ENCODE measurements at places on chromosomes 2 and 18.
A peak's percentile ranks its signal among the peaks of the same experiment; 100 is the strongest.

DNA sequence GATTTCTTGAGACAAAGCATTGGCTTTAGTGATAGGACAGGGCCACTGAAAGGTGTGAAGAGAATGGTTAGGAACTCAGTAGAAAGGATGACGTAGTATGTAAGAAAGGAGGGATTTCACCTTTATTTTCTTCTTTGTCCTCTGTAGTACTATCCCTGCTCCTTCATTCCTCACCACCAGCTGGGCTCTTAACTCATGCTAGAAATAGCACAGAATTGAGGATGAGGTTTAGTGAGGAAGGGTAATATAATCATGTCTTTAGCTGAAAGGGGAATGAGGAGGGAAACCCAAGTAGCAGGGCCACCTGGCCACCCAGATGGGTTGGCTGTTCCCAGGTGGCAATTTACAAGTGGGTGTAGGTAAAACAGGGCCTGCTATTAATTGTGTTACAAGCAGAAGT, 15.2 kb downstream of the ACVR2A start:
- no peak for DNase-seq

DNA sequence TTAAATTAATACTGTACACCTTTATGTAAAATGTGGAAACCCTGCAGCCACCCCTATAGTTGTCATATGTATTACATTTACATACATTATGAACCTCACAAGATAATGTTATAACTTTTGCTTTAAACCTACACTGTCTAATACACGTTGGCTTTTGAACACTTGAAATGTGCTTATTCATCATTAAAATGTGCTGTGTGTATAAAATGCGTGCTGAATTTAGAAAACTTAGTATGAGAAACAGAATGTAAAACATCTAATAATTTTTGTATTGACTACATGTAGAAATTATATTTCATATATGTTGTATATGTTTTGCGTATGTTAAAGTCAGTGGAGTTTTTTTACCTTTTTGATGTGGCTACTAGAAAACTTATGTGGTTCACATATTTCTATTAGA, 68.8 kb downstream of the MAPRE2 start:
- no peak for DNase-seq

GRCh38 chr2:127695491-127696472, 5.5 kb upstream of the SFT2D3 start:
- peak; percentile 75 for DNase-seq

DNA sequence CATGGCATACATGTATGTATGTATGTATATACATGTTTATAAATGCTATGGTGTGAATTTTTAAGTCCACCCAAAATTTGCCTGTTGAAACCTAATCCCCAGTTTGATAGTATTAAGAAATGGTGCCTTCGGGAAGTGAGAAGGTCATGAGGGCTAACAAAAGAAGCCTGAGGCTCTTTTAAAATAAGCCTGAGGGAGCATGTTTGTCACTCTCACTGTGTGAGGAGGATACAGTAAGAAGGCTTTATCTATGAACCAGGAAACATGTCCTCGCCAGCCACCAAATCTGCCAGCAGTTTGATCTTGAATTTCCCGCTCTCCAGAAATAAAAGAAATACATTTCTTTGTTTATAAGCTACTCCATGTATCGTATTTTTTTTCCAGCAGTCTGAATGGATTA, 163.0 kb upstream of the LINC00305 start:
- no peak for DNase-seq

- DNase-seq = no peak
These were observed 131.5 kb upstream of the LGALSL start for GRCh38 chr2:64322433-64322832.

GRCh38 chr18:44149706-44150105, 531.0 kb upstream of the SETBP1 start:
- peak; percentile 2 for DNase-seq

GRCh38 chr2:135052997-135053474, 944 bp downstream of the RAB3GAP1 start:
- no peak for DNase-seq
